ENCODE measurements at places on chromosomes 16 and 17.

DNA sequence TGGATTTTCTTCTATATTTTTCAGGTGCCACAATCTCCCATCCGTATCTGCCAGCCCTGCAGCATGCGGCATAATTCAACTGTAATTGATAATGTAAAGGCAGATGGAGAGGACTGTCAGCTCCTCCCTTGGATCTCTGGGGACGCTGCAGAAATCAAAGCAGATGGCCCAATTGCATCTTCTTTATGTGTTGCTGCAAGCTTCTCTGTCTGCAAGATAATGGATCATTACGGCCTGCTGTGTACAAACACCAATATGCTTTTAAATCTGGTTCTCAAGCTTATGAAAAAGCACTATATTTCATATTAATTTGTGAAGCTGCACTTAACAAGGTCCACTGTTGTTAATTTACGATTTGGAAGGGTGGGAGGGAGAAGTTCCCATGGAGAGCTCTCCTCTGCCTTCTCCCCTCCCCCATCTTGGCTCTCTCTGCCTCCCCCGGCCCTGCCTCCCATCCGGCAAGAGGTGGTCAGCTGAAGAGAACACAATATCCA is 607.5 kb downstream of the TOX3 start:
- DNase-seq: no peak

GRCh38 chr17:49359990-49360795 is 1.9 kb downstream of the ZNF652 start:
- DNase-seq: no peak

DNA sequence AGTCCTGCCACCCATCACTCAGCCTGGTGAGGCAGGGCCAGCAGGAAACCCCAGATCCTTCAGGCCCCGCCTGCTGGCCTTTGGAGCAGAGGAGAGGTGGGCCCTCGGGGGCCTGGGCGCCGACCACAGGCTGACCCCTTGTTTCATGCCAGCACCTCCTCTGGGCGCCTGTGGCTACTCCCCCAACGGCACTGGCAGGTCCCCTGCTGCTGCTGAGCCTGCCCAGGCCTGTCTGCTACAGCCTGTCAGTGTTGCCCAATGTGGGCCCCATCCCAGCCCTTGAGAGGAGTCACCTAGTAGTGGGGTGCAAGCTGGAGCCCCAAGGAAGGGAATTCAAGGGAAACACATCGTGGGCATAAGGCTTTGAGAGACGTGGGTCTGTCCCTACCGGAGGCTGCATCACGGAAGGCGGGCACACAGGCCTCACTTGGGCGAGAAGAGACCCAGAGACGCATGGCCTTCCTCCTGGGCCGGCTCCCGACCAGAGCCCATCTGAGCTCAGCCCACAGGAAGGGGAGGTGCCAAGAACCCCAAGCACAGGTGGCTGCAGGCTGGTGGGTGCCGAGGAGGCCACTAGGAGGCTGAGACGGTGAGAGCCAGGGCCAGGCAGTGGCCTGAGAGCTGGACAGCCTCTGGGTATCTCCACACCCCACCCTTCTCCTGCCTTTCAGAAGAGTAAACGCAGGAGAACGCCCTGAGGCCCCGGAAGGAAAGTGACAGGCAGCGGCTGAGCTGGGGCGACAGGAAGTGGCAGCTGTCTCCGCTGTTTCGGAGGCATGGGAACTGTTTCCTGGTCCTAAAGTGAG is 8.0 kb upstream of the FASN start:
- no peak for DNase-seq

DNA sequence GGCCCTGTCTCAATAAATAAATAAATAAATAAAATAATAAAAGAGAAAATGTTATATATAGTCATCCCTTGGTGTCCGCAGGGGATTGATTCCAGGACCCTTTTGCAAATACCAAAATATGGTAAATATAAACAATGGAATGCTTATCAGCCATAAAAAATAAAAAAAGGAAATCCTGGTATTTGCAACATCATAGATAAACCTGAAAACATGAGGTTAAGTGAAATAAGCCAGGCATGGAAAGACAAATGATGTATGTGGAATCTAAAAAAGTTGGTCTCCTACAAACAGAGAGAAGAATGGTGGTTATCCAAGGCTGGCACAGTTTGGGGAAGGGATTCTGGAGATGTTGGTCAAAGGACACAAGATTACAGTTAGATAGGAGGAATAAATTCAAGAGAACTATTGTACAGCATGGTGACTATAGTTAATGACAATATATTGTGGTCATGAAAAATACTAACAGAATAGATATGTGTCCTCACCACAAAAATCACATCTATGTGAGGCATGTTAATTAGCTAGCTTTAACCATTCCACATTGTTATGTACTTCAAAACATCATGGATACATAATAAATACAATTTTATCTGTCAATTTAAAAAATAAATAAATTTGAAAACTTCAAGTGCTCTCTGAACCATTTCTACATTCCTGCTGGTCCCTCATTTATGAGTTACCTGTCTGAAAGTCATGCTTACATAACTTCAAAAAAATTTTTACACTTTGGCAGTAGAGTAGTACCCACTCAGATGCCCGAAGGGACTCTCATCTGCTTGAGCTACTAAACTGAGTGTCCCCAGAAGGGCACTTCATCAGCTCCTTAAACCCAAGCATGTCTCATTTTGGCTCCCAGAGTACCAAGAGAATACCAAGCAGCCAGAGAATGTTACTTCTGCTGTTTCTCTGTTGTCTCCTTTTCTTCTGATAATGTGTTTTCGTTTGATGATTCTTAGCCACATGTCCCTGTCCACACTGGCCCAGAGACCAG is 26.6 kb downstream of the N4BP1 start:
- DNase-seq: no peak

DNA sequence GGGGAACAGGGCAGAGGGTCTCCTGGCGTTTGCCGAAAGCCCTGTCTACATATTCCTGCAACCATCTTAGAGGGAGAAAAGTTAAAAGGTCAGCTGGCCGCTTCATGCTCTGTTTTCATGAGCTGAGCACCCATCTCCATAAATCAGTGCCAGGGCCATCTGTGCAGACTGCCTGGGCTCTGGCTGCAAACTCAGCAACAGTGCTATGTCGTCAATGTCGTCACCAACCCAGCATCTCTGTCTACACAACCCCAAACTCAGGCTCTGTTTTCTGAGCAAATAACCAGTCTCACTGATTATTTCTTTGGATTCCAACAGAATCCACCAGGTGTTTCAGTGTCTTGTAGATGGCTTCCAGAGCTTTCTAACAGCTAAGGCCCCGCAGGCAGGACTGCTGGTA is 65.0 kb downstream of the HS3ST2 start:
- DNase-seq: no peak

- no peak for DNase-seq
Measured at GRCh38 chr17:64354824-64355535, 35.7 kb downstream of the PECAM1 start.

- DNase-seq: no peak
Measured at GRCh38 chr16:87562201-87562600, 40.1 kb upstream of the JPH3 start.

DNA sequence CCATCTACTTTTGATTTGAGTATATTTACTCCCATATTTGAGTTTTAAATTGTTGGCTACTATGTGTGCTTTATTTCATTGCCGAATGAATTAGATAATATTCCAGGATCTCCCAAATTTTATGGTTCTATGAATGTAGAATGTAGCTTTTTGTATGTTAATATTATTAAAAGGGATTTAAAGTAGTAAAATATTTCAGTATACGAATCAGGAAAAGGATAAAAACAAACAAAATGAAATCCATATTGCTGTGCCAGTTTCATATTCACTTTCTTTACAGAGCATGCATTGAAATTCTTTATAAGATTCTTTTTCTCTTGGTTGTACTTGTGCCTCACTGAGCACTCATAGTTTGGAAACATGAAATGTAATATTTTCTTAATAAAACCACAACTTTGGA is 155.1 kb downstream of the CHD9 start:
- DNase-seq: no peak

- no peak for DNase-seq
Measured at GRCh38 chr17:65231086-65231485, 93.9 kb downstream of the RGS9 start.

DNA sequence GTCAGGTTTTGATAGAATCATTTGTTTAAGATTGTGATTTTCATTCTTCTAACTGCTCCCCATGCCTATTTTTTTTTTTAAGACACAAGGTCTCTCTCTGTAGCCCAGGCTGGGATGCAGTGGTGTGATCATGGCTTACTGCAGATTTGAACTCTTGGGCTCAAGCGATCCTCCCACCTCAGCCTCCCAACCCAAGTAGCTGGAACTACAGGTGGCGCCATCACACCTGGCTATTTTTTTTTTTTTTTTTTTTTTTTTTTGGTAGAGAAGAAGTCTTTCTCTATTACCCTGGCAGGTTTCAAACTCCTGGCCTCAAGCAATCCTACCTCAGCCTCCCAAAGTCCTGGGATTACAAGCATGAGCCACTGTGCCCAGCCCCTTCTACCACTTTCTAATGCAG is 223.3 kb downstream of the CBLN1 start:
- no peak for DNase-seq

GRCh38 chr16:88685156-88686061 is 898 bp downstream of the SNAI3 start:
- no peak for DNase-seq

DNA sequence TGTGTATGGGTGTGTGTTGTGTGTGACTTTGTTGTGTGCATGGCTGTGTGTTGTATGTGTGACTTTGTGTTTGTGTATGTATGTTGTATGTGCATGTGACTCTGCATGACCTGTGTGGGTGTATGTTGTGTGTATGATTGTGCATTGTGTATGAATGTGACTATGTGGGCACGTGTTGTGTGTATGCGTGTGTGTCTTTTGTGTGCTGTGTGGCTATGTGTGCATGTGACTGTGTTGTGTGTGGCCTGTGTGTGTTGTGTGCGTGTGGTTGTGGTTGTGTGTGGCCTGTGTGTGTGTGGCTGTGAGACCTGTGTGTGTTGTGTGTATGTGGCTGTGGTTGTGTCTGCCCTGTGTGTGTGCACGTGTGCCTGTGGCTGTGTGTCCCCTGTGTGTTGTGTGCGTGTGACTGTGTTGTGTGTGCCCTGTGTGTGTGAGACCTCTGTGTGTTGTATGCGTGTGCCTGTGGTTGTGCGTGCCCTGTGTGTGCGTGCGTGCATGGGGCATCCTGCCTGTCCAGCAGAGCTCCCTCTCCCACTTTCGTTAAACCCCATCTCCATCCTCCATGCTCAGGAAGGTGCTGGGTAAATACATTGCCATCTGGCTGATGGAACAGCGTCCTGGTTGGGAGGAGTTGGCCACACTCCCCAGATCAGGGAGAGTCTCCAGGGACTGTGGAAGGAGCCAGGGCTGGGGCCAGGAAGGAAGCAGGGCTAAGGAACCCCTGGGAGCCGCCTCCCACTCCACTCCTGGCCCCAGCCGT is 90.1 kb upstream of the GSE1 start:
- no peak for DNase-seq

- no peak for DNase-seq
Measured at GRCh38 chr17:39357488-39357887, 43.9 kb downstream of the FBXL20 start.

Measured in T-helper 1 cell (primary cell).